SJSA1 (cell line): ENCODE measurements at places on chromosomes 1 and 21.

DNA sequence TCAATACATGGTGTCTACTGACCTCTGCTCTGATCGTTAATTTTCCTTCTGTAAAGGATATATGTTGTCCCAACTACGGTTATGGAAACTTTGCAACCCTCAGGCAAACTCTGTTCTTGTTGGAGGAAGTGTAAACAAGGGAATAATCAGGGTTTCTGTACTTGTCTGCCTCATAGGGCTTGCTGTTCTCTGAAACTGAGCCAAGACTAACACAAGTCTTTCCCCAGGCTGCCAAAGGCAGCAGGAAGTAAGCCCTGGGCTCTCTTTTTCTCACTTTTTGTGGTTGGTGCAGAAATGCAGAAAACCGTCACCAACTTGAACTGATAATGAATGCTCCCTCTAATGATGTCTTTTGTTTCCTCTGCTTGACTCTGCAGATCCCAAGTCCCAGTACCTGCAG is 7.6 kb downstream of the CYP4X1 start:
- no peak for DNase-seq

GRCh38 chr1:58818976-58819375 is 35.1 kb upstream of the JUN start:
- peak; percentile 34 for DNase-seq

DNA sequence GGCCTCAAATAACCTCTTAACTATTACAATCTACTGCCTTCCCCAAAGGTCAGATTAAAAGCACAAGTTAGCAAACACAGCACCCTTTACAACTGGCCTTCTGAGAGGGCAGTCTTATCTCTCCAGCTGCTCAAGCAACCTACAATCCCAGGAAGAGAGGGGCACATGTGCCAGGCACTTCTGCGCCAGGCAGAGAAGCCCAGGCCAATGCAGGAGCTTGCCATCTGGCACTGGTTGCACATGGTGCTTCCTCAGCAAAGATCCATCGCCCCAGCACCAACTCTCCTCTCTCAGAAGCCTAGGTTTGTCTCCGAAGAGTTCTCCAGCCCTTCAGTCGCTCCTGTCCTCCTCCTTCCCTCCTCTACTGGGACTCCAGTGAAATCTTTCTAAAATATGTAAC is 2.5 kb downstream of the STK40 start:
- DNase-seq: no peak

DNA sequence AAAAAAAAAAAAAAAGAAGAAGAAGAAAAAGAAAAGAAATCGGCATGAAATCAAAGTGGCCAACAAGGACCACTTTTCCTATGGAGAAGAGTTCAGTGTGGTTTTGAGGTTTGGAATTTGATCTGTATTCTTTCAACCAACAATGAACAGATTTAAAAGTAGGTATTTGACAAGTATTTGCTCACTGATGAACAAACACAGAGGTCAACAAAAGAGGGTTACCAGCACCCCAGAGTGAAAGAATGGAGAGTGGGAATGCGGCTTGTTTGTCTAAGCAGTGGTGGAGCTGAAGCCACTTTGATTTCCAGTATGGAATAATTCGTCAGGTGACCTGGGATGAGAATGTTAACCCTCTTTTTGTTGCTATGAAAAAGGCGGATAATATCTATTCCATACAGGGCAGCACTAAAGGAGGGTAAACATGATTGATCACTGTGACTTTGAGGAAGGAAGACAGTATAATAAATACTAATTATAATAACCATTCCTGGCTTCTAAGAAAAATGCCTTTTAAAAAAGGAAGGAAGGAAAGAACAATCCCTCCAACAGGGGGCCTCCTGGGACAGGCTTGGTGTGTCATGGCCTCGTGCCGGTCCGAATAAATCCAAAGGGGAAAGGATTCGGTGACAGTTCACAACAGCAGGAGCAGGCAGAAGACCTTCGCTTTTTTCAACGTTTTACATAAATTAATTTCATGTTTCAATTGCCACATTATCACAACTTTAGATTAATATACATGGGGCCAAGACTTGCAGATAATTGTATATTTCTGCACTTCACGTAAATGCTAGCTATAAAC is 37.2 kb upstream of the SIM2 start:
- DNase-seq: peak; percentile 61

DNA sequence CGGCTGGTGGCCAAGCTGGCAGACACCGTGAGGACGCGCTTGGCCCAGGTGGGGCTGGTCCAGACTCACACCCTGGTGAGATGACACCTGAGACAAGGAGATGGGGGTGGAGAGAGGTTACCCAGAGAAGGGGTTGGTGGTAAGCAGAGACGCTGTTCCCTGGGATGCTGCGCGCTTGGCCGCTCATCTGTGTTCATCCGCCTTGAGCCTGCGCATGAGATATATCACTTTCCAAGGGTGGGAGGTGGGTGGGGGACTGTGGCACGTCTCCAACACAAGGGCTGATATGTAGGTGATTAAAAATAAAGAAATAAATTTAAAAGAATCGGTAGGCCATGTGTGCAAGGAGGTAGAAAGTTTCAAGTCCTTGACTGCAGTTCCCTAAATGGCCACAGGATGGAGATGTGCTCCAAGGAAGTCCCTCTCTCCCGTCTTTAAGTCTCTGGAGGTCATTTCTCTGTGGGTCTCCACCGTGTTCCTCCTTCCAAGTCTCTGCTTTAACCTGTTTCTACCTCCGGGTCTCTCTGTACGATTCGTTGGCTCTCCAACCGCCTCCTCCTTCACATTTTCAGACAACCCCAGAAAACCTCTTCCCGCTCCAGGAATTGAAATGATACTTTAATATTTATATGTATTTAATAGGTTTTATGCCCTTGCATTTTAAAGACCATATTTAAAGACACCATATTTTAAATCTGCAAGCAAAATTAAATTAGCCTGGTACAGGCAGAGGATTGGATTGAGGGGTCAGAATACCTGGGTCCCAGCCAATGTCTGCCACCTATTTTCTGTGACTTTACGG is 4.5 kb downstream of the TTC24 start:
- DNase-seq: peak; percentile 58

DNA sequence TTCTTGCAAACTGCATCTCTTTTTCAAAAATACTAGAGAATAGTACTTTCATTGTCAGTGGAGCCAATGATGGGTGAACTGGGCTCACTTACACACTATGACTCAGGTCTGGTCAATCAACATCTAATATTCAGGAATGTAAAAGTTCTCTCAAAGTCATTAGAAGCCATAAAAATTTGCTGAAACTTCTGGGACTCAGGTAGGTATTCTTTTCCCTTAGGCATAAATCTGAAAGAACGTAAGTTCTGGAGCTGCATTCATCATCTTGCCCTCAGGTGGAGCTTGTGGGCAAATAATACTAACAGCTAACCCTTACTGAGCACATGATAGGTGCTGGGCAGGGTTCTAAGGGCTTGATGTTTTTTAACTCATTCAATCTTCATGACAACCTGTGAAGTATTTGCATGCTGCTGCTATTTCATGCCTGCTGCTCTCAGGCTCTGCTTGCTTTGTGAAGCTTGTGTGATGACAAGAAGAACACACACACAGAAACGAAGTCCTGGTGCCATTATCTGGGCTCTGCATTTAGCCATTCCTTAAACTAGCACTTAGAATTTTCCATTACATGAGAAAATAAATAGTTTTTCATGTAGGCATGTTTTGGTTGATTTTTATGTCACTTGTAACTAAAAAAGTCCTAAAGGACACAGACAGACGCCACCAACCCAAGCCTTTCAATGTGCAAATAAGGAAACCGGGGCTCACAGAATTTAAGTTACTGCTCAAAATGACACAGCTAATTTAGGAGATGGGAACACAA is 394.2 kb upstream of the LYPLAL1 start:
- DNase-seq: no peak

DNA sequence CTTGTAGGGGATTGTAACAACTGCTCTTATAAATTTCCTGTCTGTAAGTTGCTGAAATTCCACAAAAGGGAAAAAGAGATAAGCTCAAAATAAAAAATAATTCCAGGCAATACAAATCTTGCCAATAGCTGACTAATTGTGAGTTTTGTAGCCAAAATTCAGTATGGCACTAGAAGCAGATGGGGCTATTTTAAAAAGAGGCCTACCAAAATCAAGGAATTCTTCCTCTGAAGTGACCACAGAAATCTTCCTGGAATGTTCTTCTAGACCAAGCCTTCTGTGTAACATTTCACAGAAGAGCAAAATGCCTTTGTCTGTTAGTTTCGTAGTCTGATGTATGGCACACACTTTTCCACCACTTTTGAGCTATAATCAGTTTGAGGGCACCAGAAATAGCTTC is 127.6 kb downstream of the CYYR1 start:
- no peak for DNase-seq

DNA sequence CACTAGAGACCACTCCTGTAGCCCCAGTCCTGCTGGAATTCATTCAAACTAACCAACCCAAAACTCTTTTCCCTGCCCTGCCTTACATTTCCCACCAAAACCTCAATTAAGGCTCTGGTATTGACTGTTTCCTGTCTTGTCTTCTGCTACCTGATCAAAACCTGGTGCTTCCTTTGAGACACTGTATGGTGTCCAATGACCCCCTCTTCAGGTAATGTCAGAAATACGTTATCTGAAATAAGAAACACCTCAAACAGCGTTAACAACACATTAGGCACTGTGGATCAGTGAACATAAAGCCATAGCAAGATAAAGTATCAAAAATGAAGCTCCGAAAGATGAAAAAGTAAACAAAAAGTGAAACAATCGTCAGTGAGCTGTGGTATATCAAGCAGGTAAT is 343.2 kb upstream of the ZP4 start:
- no peak for DNase-seq

- DNase-seq: no peak
Observed at GRCh38 chr1:218284377-218284916, 646 bp upstream of the RRP15 start.

GRCh38 chr21:33643658-33644311 is 1.5 kb downstream of the ITSN1 start:
- DNase-seq: no peak

DNA sequence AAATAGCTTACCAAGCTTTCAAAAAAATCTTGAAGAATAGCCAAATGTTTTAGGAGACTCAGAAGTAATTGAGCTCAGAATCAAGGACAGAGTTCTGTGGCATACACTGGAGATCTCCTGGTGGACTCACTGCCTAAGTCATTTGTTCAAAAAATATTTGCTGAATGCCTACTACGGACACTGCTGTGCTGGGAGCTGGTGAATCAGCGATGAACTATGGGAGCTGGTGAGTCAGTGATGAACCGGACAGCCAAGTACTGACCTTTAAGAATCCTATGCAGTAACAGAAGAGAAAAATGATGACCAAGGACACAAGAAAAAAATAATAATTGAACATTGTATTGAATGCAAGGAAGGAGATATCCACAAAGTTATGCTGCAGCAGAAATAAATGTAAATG is 717.9 kb upstream of the CXADR start:
- DNase-seq: peak; percentile 65

- no peak for DNase-seq
Observed at GRCh38 chr21:41950941-41951351, 2.9 kb downstream of the C2CD2 start.

GRCh38 chr1:200282497-200283122 is 127.2 kb downstream of the ZNF281 start:
- DNase-seq: no peak

DNA sequence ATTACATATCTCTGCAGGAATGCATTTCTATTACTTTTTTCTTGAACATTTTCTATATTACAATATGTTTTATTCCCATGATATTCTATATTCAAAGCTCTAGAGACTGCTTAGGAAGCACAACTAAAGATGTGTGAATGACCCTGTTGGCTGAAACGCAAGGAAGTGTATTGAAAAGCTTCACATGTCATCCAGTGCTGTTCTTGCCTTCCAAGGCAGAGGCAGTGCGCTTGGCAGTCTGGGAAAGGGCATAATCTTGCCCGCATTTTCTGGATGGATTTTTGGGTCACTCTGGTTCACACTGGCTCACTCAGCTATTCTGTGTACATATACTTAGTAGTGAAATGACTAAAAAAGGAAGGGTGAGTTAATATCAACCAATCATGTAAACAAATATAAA is 262.4 kb downstream of the PTPRC start:
- DNase-seq: no peak

GRCh38 chr1:55559161-55559611 is 344.0 kb upstream of the USP24 start:
- DNase-seq: no peak

DNA sequence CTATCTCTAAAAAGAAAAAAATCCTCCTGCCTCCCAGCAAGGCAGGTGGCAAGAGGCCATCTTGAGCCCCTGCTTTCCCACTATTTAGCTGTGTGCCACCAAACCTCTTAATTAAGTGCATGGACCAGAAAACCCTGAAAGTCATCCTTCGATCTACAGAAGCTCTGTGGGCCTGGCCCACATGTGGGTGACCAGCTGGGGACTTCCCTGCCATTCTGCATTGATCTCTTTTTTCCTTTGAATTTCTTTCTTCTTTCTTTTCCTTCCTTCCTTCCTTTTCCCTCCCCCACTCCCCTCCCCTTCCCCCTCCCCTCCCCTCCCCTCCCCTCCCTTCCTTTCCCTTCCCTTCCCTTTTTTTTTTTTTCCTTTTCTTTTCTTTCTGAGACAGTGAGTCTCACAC is 38.0 kb downstream of the KIF21B start:
- DNase-seq: no peak

DNA sequence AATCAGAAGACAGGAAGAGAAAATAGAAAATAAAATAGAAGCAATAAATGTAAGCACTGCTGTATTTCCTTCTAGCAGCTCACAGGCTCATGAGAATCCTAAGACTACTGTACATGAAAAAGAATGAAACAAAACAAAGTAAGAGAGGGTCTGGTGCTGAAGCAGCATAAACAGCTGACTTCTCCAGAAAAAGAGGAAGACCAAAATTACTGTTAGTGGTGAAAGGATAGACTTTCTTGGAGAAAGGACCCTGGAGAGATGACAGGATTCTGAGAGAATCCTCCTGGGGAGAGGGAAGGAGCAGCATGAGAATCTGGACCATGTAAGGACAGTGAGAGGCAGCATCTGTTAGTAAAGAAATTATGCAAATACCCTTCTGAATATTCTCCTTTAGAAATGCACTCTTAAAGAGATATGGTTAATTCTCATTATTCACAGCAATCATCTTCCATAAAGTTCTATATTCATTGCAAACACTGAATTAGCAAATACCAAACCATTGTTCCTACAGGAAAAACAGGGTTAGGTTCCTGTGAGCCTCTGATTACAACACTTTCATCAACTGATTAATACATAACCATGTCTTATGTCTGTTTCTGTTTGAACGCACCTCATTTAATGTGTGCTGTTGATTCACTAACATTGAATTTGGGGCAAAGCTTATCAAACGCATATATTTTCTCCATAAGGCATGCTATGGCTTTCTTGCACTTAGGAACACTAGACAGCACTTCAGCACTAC is 17.0 kb downstream of the SLC25A24 start:
- DNase-seq: no peak

GRCh38 chr1:175674186-175674585 is 69.2 kb downstream of the TNR start:
- no peak for DNase-seq
